Activated T-cell treated with anti-CD3 and anti-CD28 coated beads, Interleukin-2, amount 50 U/mL, for 72 hours (primary cell): ENCODE measurements at places on chromosomes 5 and 9. TPM values are rescaled to one million over a fixed set of nuclear protein-coding genes. Genes with fewer than 3 reads are reported as not detected.
A peak's percentile ranks its signal among the peaks of the same experiment; 100 is the strongest.

DNA sequence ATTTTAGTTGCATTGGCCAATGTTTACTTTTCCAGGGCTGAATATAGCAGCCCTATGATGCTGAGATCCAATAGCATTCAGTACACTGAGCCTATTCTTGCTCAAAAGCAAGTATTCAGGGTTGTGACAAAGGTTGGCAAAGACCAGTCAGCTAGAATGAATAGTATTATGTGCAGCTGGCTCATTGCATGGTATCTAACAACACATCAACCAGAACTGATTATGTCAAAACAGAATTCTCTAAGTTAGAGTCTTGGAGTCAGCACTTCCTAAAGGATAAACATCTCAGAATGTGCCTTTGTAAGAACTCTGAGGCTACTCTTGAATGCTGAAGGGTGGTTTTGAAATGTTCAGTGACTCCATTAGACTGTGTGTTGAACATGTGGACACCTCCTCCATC lies 774.5 kb upstream of the RGMB start:
- H3K36me3 ChIP-seq: no peaks in the 10 kb centered on the region
- H3K4me3 ChIP-seq: no peak overlapping the region
- no peaks in the 10 kb centered on the region for H3K27me3 ChIP-seq
- no peaks in the 10 kb centered on the region for H3K4me1 ChIP-seq
- no peak overlapping the region for H3K27ac ChIP-seq

GRCh38 chr5:27590503-27590902 lies 552.1 kb upstream of the CDH9 start:
- H3K27me3 ChIP-seq: no peaks in the 10 kb centered on the region
- H3K36me3 ChIP-seq: no peaks in the 10 kb centered on the region
- no peaks in the 10 kb centered on the region for H3K4me1 ChIP-seq
- no peak overlapping the region for H3K27ac ChIP-seq
- H3K4me3 ChIP-seq: no peak overlapping the region
- no peak for DNase-seq

GRCh38 chr5:39608024-39608423 lies 183.2 kb upstream of the DAB2 start:
- H3K27me3 ChIP-seq: peaks cover 21% of the 10 kb centered on the region
- DNase-seq: no peak
- H3K4me1 ChIP-seq: no peaks in the 10 kb centered on the region
- no peak overlapping the region for H3K27ac ChIP-seq
- no peaks in the 10 kb centered on the region for H3K36me3 ChIP-seq

GRCh38 chr5:143044265-143044664 lies 274.1 kb downstream of the ARHGAP26 start:
- no peak for DNase-seq
- peaks cover 29% of the 10 kb centered on the region for H3K4me1 ChIP-seq
- H3K36me3 ChIP-seq: peaks cover 5% of the 10 kb centered on the region
- H3K27ac ChIP-seq: no peak overlapping the region
- H3K27me3 ChIP-seq: no peaks in the 10 kb centered on the region
- H3K4me3 ChIP-seq: no peak overlapping the region

DNA sequence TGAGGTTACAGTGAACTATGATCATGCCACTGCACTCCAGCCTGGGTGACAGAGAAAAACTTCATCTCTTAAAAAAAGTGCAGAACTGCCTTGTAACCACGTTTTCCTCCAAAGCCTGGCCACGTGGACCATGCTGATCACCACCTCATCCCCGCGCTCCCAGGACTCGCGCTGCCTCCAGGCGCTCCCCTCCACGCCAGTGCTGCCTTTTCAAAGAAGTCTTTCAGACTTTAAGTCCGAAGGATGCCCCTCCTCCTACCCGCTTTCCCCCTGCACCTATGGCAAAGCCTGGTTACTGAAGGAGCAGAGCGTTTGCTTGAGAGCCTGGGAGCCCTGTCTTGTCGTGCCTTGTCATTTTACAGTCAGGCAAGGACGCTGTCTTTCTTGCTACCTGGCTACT lies 43.8 kb downstream of the HABP4 start:
- H3K27me3 ChIP-seq: no peaks in the 10 kb centered on the region
- peaks cover 8% of the 10 kb centered on the region for H3K36me3 ChIP-seq
- H3K4me3 ChIP-seq: no peak overlapping the region
- no peak overlapping the region for H3K27ac ChIP-seq
- peaks cover 15% of the 10 kb centered on the region for H3K4me1 ChIP-seq

DNA sequence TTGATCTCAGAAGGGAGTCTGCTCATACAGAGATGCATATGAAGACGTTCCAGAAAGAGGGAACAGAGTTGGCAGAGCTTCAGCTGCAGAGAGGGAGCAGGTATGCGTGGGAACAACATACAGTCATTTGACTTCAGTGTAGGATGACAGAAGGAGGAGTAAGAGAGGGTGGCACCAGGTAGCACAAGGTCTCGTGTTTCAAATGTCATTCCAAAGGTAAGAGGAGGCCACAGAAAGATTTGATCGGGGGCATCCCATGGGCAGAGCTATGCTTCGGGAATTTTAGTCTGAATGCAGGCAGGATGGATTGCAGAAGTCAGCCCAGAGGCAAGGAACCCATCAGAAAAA lies 367.1 kb downstream of the CDK5RAP2 start:
- H3K27ac ChIP-seq: no peak overlapping the region
- no peak overlapping the region for H3K4me3 ChIP-seq
- peaks cover 6% of the 10 kb centered on the region for H3K27me3 ChIP-seq
- no peak for DNase-seq
- H3K4me1 ChIP-seq: no peaks in the 10 kb centered on the region

DNA sequence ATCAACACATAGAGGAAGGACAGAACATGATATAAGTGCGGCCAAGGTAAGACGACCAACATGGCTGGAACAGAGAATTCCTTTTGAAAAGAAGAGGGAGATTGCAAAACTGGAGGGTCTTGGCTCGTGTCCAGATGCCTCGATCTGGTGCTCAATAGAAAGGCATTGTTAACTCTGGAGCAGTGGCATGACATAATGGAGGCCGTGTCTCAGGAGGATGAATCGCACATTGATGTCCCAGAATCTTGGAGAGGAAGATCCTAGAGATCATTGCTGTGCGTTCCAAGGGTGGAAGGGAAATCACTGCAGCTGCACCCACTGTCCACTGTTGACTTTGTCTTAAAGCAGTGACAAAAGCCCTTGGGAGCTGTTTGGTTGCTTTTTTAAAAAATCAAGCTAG lies 30.9 kb downstream of the GRAMD2B start:
- no peaks in the 10 kb centered on the region for H3K27me3 ChIP-seq
- H3K27ac ChIP-seq: no peak overlapping the region
- H3K36me3 ChIP-seq: peaks cover 2% of the 10 kb centered on the region
- H3K4me3 ChIP-seq: no peak overlapping the region
- H3K4me1 ChIP-seq: peaks cover 46% of the 10 kb centered on the region

- H3K36me3 ChIP-seq: no peaks in the 10 kb centered on the region
- DNase-seq: no peak
- H3K4me1 ChIP-seq: peaks cover 3% of the 10 kb centered on the region
- no peak overlapping the region for H3K4me3 ChIP-seq
- peaks cover 43% of the 10 kb centered on the region for H3K27me3 ChIP-seq
Observed at GRCh38 chr9:130532426-130533080, 46.8 kb upstream of the FUBP3 start.

GRCh38 chr9:123360161-123361085 lies 4.4 kb downstream of the CRB2 start:
- no peak for DNase-seq
- H3K27ac ChIP-seq: no peak overlapping the region
- peaks cover 16% of the 10 kb centered on the region for H3K4me1 ChIP-seq
- H3K27me3 ChIP-seq: no peaks in the 10 kb centered on the region

GRCh38 chr9:127075624-127076372 lies 46.6 kb downstream of the ANGPTL2 start:
- H3K4me1 ChIP-seq: no peaks in the 10 kb centered on the region
- no peak overlapping the region for H3K27ac ChIP-seq
- no peak for DNase-seq
- peaks cover 1% of the 10 kb centered on the region for H3K36me3 ChIP-seq
- no peak overlapping the region for H3K4me3 ChIP-seq

DNA sequence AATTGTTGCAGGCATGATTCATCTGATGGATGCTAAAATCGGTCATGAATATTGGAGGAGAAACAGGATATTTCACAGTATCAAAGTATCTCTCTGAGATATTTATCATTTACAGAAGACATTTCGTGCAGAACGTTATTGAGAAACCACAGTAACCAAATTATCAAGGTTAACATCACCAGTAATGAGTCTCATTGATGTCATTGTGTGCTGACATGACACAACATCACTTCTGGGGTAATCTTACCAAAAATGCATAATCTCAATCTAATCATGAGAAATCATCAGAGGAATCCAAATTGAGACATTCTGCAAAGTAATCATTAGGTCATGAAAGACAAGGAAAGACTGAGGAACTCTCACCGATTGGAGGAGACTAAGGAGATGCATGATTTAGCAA lies 42.7 kb downstream of the C5orf22 start:
- DNase-seq: no peak
- H3K36me3 ChIP-seq: no peaks in the 10 kb centered on the region
- H3K27ac ChIP-seq: no peak overlapping the region
- no peaks in the 10 kb centered on the region for H3K4me1 ChIP-seq
- no peak overlapping the region for H3K4me3 ChIP-seq
- peaks cover 6% of the 10 kb centered on the region for H3K27me3 ChIP-seq

- H3K4me3 ChIP-seq: peak overlapping the region; percentile 98
- peaks cover 49% of the 10 kb centered on the region for H3K4me1 ChIP-seq
- no peak for DNase-seq
- peak overlapping the region; percentile 99 for H3K27ac ChIP-seq
Observed at GRCh38 chr5:78293851-78294247, 649 bp downstream of the AP3B1 start.

- no peak overlapping the region for H3K4me3 ChIP-seq
- H3K27me3 ChIP-seq: no peaks in the 10 kb centered on the region
- no peak overlapping the region for H3K27ac ChIP-seq
- H3K36me3 ChIP-seq: no peaks in the 10 kb centered on the region
Observed at GRCh38 chr9:90552317-90552716, 90.3 kb downstream of the DIRAS2 start.

DNA sequence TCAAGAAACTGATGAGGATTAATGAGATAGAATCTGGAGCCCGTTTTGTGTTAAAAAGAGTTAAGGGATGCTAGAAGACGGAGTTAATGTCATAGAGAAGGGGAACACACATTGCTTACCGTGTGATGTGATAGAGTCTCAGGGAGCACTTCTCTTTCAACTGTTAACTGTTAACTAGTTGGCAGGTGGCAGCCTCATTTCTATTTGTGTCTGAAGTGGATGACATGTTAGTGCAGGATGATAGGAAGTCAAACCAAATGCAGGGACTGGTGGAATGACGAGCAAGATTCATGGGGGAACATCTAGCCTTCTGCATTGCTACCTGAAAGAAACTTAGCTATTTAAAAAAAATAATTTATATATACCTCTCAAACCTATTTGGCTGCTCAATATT lies 222.7 kb downstream of the MAST4 start:
- H3K36me3 ChIP-seq: peaks cover 4% of the 10 kb centered on the region
- H3K27ac ChIP-seq: no peak overlapping the region
- H3K4me1 ChIP-seq: peaks cover 37% of the 10 kb centered on the region

DNA sequence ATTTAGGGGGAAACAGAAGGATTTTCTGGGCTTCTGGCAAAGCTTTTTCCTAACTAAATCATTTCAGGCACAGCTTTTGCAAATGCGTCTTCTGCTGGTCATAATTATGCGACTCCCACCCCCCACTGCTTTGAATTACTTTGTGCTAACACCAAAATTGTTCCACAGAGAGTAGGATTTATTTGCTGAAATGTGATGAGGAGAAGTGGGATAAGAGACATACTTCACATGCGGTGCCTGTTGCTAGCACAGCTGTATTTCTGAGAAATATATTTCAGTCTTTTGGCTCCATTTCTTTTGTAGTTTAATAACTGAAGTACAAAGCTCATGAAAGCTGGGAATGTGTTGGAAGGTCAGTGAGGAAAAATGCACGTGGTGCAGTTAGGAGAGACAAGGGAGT lies 83.2 kb upstream of the TAS2R1 start:
- no peaks in the 10 kb centered on the region for H3K27me3 ChIP-seq
- H3K4me3 ChIP-seq: no peak overlapping the region
- H3K36me3 ChIP-seq: no peaks in the 10 kb centered on the region

- DNase-seq: no peak
- peak overlapping the region; percentile 79 for H3K4me3 ChIP-seq
- peaks cover 2% of the 10 kb centered on the region for H3K36me3 ChIP-seq
- H3K4me1 ChIP-seq: peaks cover 79% of the 10 kb centered on the region
Observed at GRCh38 chr9:113621980-113622379, 158.5 kb downstream of the RGS3 start.

Gene FGF10
- not detected for total RNA-seq

Gene F2RL1
- total RNA-seq: 1.7 TPM

Gene FOXD4
- 0.38 TPM for total RNA-seq

Gene SLC34A3
- 0.12 TPM for total RNA-seq

Gene PRDM9
- total RNA-seq: not detected

Gene CYLC2
- total RNA-seq: not detected
